ENCODE measurements at places on chromosomes 5 and 9.

DNA sequence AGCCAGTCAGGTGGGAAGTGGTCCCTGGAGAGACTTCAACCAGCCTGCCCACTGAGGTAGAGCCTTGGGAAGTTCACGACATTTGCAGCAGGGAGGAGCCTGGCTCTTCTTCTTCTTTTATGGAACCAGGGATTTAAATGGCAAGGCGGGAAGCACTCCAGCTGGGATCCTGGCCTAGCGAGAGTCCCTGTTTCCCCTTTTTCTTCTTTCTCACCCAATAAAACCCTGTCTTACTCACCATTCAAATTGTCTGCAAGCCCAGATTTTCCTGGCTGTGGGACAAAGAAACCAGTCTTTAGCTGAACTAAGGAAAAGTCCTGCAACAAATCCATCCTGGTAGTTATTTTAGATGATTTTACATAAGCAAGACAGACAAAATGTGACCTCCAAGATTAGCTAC is 503.7 kb downstream of the CDH10 start:
- no peak for ATAC-seq

- ATAC-seq: no peak
Measured at GRCh38 chr9:7304627-7304995, 495.0 kb downstream of the DMAC1 start.

DNA sequence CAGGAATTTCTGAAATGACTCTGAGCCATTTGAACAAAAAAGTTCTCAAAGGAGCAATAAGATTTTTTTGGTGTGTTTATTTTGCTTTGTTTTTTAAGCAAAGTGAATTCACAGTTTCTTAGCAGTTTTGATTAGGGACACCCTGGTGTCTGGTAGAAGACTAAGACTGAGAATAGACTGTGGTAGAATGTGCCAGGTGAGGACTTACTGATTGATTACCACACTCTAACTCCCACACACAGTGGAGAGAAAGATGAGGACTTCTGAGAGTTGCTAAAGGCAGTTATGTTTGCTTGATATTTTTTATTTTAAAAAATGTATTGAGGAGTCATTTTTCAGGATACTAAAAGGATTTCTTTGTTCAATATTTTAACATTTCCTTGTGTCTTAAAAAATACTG is 175.1 kb downstream of the CD180 start:
- ATAC-seq: peak; percentile 98

DNA sequence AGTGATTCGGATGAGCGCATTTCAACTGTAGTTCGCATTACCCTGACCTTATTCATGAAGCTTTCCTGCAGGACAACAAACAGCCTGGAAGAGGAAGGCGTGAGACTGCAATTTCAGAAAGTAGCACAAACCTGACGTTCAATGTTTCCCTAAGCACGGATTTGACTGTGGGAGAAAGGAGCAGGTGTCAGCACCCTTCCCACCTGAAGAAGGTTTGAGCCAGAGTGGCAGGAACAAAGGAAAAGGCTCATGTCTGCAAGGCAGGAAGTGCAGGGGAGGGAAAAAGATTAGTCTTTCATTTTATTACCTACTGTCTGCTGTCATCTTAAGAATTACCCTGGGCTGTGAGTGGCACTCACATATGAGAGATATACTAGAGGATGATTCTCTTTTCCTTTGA is 114.0 kb downstream of the MED10 start:
- ATAC-seq: no peak

- no peak for ATAC-seq
Measured at GRCh38 chr9:4997631-4998030, 12.6 kb downstream of the JAK2 start.

GRCh38 chr9:120711841-120712538 is 2.3 kb downstream of the MEGF9 start:
- ATAC-seq: no peak

GRCh38 chr9:126611592-126612325 is 2.0 kb upstream of the LMX1B start:
- peak; percentile 70 for ATAC-seq

- ATAC-seq: no peak
Measured at GRCh38 chr5:123882319-123882964, 370.5 kb downstream of the CSNK1G3 start.

DNA sequence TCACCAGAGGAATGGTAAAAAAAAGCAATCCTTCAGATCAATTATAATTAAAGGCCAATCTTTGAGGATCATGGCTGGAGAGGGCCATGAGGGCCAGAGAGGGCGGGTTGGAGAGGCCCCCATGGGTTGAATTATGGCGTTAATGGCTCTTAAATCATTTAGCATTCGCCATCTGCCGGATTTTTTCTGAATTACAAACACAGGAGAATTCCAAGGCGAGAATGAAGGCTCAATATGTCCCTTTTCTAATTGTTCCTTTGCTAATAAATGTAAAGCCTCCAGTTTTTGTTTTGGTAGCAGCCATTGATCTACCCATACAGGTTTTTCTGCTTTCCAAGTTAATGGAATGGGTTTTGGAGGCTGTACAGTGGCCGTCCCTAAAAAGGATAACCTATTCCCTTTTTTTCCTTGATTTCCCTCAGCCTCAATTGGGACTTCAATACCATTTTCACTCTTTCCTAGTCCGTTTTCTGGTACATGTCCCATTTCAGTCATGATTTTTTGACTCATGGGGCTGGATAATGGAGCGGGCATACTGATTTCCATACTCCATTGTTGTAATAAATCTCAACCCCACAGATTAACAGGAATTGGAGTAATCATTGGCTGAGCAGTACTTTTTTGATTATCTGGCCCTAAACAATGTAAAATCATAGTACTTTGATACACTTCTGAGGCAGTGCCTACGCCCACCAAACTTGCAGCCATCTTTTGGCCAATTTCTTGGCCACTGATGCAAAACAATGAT is 6.7 kb upstream of the TMEM141 start:
- no peak for ATAC-seq

DNA sequence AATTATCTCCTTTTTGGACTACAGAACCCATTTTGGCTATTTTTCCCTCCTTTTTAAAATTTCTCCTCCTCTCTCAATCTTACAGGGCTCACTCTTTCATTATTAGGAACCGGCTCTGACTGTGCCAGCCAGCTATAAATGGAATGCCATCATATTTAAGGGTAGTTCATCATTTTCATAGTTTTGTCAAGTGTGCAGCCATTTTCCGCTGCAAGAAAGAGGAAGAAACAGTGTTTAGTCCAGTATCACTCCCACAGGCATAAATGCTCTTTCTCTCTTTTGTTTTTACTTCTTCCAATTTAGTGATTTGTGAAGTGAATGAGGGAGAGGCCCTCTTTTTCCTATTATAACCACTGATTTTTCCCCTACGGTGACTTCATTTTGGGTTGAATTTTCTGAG is 290.0 kb downstream of the NR3C1 start:
- ATAC-seq: no peak

- no peak for ATAC-seq
Measured at GRCh38 chr5:140093179-140093578, 20.7 kb upstream of the PURA start.

DNA sequence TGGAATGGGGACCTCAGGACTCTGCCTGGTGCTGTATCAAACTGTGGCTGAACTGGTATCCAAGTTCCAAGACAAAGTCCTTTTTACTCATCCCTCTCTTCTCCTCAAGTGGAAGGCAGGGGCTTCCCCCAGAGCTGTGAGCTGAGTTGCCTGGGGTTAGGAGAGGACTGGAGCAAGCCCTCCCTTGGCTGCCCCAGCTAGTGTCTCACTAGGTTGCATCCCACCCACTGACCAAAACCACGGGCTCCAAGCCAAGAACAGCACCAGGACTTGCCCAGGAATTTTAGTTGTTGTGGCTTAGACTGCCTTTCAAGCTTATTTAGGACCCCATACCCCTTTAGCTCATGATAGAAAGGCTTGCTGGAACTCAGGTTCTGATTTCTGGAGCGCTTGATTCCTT is 158.7 kb upstream of the TNC start:
- ATAC-seq: no peak

GRCh38 chr5:19770396-19770795 is 217.6 kb downstream of the CDH18 start:
- no peak for ATAC-seq

DNA sequence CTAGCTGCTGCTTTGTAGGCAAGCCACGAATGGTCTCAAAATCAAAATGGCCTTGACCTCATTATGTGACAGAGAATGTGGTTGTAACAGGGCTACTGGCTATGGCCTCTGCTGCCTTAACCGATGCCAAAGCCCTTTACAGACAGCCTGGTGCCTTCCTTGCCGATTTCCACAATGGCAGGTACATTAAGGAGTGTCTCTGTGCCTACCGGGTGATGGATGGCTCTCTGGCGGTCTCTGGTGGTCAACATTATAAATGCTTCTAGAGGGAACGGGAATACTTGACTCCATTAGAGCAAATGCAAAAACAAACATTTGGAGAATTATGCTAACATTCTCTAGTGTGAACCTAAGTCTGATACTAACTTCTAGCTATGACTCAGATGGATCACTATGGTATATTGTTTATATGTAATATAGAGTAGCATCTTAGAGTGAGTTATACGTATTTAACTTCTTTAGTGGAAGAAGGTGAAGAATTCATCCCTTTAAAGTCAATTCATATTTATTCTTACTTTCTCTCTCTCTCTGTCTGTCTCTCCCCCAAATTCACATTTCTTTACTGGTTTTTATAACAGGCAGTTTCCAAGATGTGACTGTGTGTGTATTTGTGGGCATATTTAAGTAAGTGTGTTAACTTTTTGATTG is 52.5 kb downstream of the RPS23 start:
- peak; percentile 56 for ATAC-seq

- ATAC-seq: no peak
Measured at GRCh38 chr9:105328872-105329718, 84.6 kb downstream of the SLC44A1 start.

Data from activated CD4-positive, CD25-positive, alpha-beta regulatory T cell treated with anti-CD3 and anti-CD28 coated beads, Interleukin-2, amount 50 U/mL, for 24 hours (primary cell).